ENCODE measurements at places on chromosomes 6 and 20. TPM values are rescaled to one million over a fixed set of nuclear protein-coding genes. Genes with fewer than 3 reads are reported as not detected.

The SRSF6 gene
- total RNA-seq, result 34.5 TPM

The SLC25A27 gene
- 5.3 TPM for total RNA-seq

The SLC17A2 gene
- total RNA-seq, result not detected

The ZNFX1 gene
- 12.4 TPM for total RNA-seq

The CD93 gene
- total RNA-seq, result under 0.01 TPM

The VAPB gene
- total RNA-seq, result 16.3 TPM

The KCNQ2 gene
- total RNA-seq, result not detected

The OVOL2 gene
- 27.6 TPM for total RNA-seq

The TGM3 gene
- total RNA-seq, result 11.8 TPM

The SENP6 gene
- 49.2 TPM for total RNA-seq

The APOM gene
- total RNA-seq, result 0.26 TPM

The RHAG gene
- total RNA-seq, result not detected

The ENPP5 gene
- total RNA-seq, result 0.26 TPM

The DSP gene
- 394 TPM for total RNA-seq

The SYCP2L gene
- total RNA-seq, result 0.26 TPM

The CFAP61 gene
- 0.13 TPM for total RNA-seq

The PRKN gene
- total RNA-seq, result 0.79 TPM

The PRDM1 gene
- total RNA-seq, result 5.3 TPM

The RAB32 gene
- 230 TPM for total RNA-seq

The TTBK1 gene
- not detected for total RNA-seq

The LY6G6D gene
- not detected for total RNA-seq

The KIF25 gene
- total RNA-seq, result not detected

The PLCB4 gene
- total RNA-seq, result 1.6 TPM

The ATG5 gene
- total RNA-seq, result 76.0 TPM

The DHX16 gene
- 38.4 TPM for total RNA-seq

The ZSCAN23 gene
- total RNA-seq, result 2.4 TPM

The C6orf58 gene
- total RNA-seq, result not detected

The GLP1R gene
- total RNA-seq, result not detected
